ENCODE measurements at places on chromosomes 4 and X.
A peak's percentile ranks its signal among the peaks of the same experiment; 100 is the strongest.

GRCh38 chr4:150381609-150382008 lies 200.3 kb upstream of the MAB21L2 start:
- peak; percentile 52 for DNase-seq

DNA sequence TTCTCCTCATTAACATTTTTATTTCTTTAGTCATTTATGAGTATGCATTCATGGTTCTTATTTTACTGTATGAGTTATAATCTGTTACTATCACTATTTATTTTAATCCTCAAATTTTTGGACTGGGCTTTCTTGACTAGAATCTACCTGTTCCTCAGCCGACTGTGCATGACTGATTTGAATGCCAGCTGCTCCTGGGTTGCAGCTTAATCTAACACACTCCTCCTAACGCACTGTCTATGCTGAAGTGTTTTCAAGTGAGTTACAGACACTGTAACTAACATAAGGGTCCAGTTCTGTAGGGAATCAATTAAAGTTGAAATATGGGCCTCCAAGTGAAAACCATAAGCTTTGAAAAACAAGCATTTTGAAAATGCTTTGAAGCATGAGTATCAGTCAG lies 137.4 kb upstream of the ARSJ start:
- no peak for DNase-seq

- DNase-seq = no peak
These were observed at the start of gene XKRX for GRCh38 chrX:100928660-100929613. Gene XKRX, minus strand, starts transcription at chrX:100928917. Its CDS starts 613 bp downstream, at chrX:100928304.

- no peak for DNase-seq
These were observed 15.8 kb downstream of the GC start for GRCh38 chr4:71768123-71768522.

DNA sequence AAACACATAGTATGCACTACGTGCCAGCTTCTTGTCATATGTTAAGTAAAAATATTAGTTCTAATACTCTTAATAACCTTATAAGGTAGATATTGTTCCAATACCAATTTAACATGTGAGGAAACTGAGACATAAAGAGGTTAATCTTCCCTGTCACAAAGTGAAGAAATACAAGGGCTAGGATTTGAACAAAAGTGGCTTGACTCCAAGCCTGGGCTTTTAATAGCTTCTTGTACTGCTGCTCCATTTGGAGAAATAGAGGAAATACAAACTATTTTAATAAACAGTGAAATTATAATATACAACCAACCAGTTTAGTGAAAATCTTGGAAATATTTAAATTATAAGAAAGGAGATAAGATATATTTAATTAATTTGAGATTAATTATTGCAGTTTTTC lies 33.2 kb downstream of the TLL1 start:
- DNase-seq = no peak

GRCh38 chr4:146051223-146051622 lies 112.6 kb upstream of the ZNF827 start:
- DNase-seq = no peak

DNA sequence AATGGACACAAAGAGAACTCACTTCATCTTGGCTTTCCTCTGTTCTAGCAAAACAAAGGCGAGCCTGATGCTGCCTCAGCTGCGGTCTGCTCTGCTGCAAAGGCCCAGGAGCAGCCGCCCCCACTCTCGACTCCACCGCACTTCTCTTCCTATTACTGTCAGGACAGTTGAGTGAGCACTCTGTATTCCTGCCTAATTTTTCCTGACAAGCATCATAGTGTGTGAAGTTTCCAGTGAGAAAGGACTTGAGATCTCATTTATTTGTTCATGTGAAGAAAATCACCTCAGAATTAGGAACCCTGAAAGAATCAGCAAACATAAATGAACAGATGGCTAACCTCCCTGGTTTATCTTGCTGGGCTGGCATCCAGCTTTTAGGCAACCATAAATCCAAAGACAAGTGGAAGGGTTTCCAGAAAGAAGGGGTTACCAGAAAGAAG lies 15.6 kb downstream of the SCARB2 start:
- peak; percentile 70 for DNase-seq

DNA sequence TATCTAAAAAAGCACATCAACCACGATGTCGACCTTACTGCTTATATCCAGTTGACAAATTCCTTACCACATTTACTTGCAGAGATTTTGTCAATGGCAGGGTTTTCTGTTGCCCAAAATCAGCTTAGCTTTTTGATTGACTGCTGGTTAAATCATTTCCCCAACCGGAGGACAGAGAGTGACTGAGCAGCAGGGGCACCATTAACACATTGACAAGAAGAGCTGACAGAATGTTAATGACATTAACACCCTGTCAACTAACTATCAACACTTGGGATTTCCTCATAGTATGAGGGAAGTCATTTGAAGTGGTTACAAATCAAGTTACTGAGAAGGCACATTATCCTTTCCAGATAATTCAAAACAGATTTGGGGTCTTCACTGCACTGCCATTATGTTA lies 368.4 kb downstream of the RPA4 start:
- no peak for DNase-seq

GRCh38 chr4:171813526-171814250 lies 484 bp downstream of the GALNTL6 start:
- peak; percentile 12 for DNase-seq

- DNase-seq = peak; percentile 53
These were observed at the start of gene PRKX for GRCh38 chrX:3713225-3713936. Gene PRKX, minus strand, starts transcription at chrX:3713649. Its CDS starts 396 bp downstream, at chrX:3713253.

DNA sequence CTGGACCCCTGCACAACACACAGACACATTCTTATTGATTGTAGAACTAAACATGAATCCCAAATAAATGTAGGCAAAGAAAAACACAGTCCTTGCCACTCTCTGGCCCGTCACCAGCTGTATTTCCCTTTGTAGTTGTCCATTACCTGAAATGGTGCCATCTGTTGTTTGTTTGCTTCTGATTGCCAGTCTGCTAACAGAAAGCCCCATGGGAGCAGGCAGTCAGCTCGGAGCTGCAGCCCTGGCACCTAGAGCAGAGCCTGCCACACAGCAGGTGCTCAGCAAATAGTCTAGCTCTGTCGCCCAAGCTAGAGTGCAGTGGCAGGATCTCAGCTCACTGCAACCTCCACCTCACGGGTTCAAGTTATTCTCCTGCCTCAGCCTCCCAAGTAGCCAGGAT lies 28.9 kb downstream of the CPLX1 start:
- DNase-seq = no peak

Data from fibroblast of skin of abdomen (primary cell).